ENCODE measurements at places on chromosomes 1 and 21.

DNA sequence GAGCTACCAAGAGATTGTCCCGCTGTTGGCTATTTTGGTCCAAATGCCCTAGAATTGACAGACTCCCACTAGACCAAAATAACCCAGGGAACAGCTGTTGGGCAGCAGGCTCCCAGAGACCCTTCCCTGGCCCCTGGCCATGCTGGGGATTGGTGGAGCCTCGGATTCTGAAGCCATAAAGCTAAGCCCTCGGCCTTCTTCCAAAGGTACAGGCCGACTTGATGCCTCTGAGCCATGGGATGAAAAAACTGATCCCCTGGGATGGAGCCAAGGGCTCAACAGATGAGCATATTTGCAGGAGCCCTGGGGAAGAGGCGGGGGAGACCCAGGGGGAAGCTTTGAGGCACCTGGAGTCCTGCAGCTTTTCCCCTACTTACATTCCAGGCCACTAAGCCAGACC, 1.0 kb upstream of the LRRC38 start:
- no peak for DNase-seq

GRCh38 chr1:47532921-47533792, 95.3 kb downstream of the FOXD2 start:
- peak; percentile 56 for DNase-seq

GRCh38 chr1:158998781-158999161, 10.9 kb upstream of the IFI16 start:
- DNase-seq = no peak

GRCh38 chr1:247845011-247845692, 3.5 kb upstream of the OR11L1 start:
- no peak for DNase-seq

Data from brain pericyte (primary cell).